ENCODE measurements at places on chromosomes 6 and 20.

DNA sequence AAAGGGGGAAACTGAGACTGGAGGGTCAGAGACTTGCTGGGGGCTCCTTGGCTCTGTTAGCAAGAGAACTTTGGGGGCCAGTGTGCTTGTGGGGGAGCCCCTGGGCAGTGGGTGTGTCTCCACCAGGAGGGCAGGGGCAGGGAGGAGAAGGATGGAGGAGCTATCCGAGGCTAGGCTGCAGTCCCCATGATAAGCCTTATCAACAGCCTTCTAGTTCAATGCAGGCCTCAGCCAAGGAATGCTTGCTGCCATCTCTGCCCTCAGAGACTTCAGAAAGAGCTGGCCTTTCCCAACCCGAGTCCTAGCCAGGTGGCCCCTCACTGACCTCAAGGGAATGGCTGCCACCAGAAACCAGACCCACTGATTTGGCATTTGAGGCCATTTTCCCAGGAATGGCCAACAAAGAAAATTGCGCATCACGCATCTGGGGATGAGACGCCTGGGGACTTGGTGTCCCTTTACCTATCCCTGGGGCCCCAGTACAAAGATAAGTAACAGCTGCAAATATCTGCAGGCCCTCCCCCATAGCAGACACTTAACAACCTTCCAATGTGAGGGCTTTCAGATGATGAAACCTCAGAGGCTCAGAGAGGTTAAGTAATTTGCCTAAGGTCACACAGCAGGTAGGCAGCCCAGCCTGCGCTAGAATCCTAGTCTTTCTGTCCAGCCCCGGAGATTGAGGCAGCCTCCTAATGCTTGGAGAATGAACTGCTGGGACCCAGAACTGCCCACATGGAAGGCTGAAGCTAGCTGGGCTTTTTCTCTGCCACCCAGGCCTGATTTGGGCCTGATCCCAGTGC, 4.9 kb downstream of the TGM2 start:
- H3K27ac ChIP-seq: no peak overlapping the region
- H3K36me3 ChIP-seq: no peaks in the 10 kb centered on the region
- peaks cover 18% of the 10 kb centered on the region for H3K27me3 ChIP-seq
- H3K4me3 ChIP-seq: no peak overlapping the region
- no peak for DNase-seq
- peaks cover 6% of the 10 kb centered on the region for H3K4me1 ChIP-seq

GRCh38 chr6:148874698-148875293, 128.0 kb downstream of the UST start:
- no peak for DNase-seq
- no peaks in the 10 kb centered on the region for H3K27me3 ChIP-seq
- H3K4me3 ChIP-seq: no peak overlapping the region
- no peak overlapping the region for H3K27ac ChIP-seq
- H3K4me1 ChIP-seq: peaks cover 40% of the 10 kb centered on the region

DNA sequence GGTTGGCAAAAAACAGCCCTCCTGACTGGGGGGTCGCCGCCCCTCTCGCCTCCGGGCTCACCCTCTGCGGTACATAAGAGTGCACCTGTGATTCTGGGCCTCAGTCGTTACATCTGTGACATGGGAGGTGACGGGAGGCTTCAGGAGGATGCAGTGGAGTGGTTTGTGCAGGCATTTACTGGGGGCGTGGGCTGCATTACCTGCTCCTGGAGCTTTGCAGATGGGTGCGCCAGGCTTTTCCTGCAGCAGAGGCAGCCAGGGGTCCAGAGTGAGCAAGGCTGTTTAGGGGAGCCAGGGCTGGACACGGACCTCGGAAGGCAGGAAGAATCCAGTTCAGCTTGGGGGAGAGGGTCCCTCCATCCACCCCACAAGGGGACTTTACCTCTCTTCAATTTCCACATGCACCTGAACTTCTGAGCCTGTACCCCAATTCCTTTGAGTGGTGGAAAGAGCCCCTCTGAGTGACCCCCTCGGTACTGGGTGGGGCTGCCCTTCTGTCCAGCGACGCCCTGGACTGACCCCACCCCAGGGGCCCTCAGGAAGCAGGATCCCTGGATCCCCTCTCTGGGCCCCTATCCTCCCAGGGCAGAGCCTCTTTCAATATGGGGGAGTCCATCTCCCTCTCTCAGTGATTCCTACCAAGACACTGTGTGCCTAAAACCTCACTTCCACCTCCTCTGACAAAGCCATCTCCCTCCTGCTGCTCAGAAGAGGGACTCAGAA, 134.0 kb downstream of the TAF4 start:
- peaks cover 4% of the 10 kb centered on the region for H3K27me3 ChIP-seq
- no peaks in the 10 kb centered on the region for H3K4me1 ChIP-seq
- no peaks in the 10 kb centered on the region for H3K36me3 ChIP-seq
- H3K4me3 ChIP-seq: no peak overlapping the region
- DNase-seq: no peak

DNA sequence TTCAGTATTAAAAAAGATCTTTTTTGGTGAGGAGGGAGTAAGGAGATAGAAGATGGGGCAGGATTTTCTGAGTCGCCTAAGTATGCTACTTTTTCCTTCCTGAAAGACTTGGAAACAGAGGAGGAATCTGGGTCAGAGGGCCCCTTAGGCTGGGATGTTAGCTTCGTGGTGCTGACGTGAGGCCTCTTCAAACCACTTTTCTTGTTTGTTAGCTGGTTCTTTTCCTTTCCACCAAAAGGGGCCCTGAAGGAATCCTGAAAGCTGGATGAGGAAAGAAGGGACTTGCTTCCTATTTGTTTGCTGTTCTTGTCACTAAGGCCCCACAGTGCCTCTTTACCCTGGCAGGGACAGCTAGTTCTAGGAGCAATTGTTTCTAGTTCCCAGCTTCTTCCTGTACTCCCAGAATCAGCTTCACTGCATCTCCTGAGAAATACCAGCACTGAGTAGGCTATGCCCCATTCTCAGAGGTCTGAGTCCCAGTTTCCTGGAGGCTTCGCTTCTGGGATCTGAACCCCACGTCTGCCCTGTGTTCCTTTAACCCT, 2.2 kb upstream of the IL20RA start:
- no peak for DNase-seq
- peaks cover 2% of the 10 kb centered on the region for H3K4me1 ChIP-seq
- H3K27me3 ChIP-seq: peaks cover 70% of the 10 kb centered on the region
- no peak overlapping the region for H3K4me3 ChIP-seq
- no peak overlapping the region for H3K27ac ChIP-seq
- no peaks in the 10 kb centered on the region for H3K36me3 ChIP-seq

GRCh38 chr6:39156801-39157200, 41.8 kb upstream of the SAYSD1 start:
- peaks cover 41% of the 10 kb centered on the region for H3K27me3 ChIP-seq
- DNase-seq: no peak
- peaks cover 8% of the 10 kb centered on the region for H3K4me1 ChIP-seq
- peaks cover 3% of the 10 kb centered on the region for H3K36me3 ChIP-seq

- H3K27ac ChIP-seq: no peak overlapping the region
- DNase-seq: no peak
- H3K27me3 ChIP-seq: no peaks in the 10 kb centered on the region
- H3K4me1 ChIP-seq: peaks cover 12% of the 10 kb centered on the region
- H3K36me3 ChIP-seq: no peaks in the 10 kb centered on the region
- H3K4me3 ChIP-seq: no peak overlapping the region
Measured at GRCh38 chr6:134186355-134186754, 131.6 kb downstream of the SGK1 start.

GRCh38 chr20:54320148-54320607, 112.3 kb downstream of the PFDN4 start:
- H3K4me1 ChIP-seq: no peaks in the 10 kb centered on the region
- H3K27me3 ChIP-seq: peaks cover 10% of the 10 kb centered on the region
- no peak overlapping the region for H3K4me3 ChIP-seq

DNA sequence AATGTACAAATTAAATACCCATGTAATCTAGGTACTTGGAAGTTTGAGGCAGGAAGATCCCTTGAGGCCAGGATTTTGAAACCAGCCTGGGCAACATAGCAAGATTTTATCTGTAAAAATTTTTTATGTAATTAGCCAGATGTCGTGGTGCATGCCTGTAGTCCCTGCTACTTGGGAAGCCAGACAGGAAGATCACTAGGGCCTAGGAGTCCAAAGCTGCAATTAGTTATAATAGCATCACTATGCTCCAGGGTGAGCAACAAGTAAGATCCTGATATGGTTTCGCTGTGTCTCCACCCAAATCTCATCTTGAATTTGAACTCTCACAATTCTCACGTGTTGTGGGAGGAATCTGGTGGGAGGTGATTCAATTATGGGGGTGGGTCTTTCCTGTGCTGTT, 535.8 kb downstream of the TENT5A start:
- H3K27ac ChIP-seq: no peak overlapping the region
- H3K4me3 ChIP-seq: no peak overlapping the region
- H3K36me3 ChIP-seq: no peaks in the 10 kb centered on the region

DNA sequence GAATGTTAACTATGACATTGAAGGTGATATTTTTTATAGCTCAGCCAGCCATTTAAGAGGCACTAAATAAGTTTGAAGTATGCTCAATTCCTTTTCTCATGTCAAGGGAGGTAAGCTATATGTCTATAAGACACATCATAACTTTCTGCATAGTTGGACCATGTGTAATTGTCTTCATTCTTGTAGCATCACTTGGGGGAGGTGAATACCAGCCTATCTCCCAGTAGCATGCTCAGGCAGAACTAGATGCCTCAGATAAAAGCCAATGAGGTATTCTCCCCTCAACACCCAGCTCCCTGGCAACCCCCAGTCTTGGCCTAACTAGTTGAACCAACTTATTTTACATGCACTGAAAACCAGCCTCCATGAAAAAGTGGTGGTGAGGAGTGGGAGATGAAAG, 158.3 kb upstream of the JAG1 start:
- H3K36me3 ChIP-seq: no peaks in the 10 kb centered on the region
- no peak overlapping the region for H3K4me3 ChIP-seq
- no peak for DNase-seq
- no peaks in the 10 kb centered on the region for H3K27me3 ChIP-seq
- H3K4me1 ChIP-seq: no peaks in the 10 kb centered on the region

- H3K27ac ChIP-seq: no peak overlapping the region
- H3K36me3 ChIP-seq: no peaks in the 10 kb centered on the region
- no peak for DNase-seq
- no peak overlapping the region for H3K4me3 ChIP-seq
- H3K27me3 ChIP-seq: no peaks in the 10 kb centered on the region
- no peaks in the 10 kb centered on the region for H3K4me1 ChIP-seq
Measured at GRCh38 chr6:146957181-146958093, 246.8 kb upstream of the STXBP5 start.

DNA sequence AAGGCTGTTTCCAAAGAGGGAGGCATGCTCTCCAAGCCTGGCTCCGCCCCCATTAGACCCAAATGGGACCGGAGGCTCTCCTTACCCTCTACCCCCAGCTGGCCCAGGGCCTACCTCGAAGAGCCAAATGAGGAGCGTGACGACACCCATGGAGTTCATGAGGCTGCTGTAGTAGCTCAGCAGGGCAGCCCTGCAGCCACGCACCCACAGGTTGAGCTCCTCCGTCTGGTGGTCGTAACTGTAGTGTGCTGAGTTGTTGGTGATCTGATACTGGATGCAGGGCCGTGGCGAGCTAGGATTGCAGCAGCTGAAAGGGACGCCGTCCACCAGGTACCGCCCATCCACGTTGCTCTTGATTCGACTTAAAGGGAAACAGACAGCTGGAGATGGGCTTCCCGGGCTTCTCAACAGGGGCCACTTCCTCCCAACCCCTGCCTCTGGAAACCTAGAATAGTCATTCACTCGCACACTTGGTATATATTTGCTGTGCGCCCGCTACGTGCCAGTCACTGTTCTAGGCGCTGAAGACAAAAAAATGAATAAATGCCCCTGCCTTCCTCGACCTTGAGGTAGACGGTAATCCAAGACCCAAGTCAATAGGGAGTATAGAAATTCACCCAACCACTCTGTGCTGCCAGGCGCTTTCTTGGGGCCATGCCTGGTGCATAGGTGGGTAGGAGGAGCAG, 18.0 kb downstream of the PRPH2 start:
- H3K27ac ChIP-seq: no peak overlapping the region
- no peaks in the 10 kb centered on the region for H3K27me3 ChIP-seq
- H3K36me3 ChIP-seq: no peaks in the 10 kb centered on the region
- H3K4me1 ChIP-seq: no peaks in the 10 kb centered on the region
- no peak for DNase-seq
- H3K4me3 ChIP-seq: no peak overlapping the region

- no peaks in the 10 kb centered on the region for H3K27me3 ChIP-seq
- no peak for DNase-seq
- peaks cover 6% of the 10 kb centered on the region for H3K4me1 ChIP-seq
- peaks cover 5% of the 10 kb centered on the region for H3K36me3 ChIP-seq
Measured at GRCh38 chr6:128155826-128156225, 255.0 kb upstream of the THEMIS start.

- H3K27me3 ChIP-seq: no peaks in the 10 kb centered on the region
- H3K27ac ChIP-seq: no peak overlapping the region
- no peaks in the 10 kb centered on the region for H3K36me3 ChIP-seq
- no peak for DNase-seq
- no peak overlapping the region for H3K4me3 ChIP-seq
- H3K4me1 ChIP-seq: no peaks in the 10 kb centered on the region
Measured at GRCh38 chr6:68756454-68757375, 121.6 kb downstream of the ADGRB3 start.

- H3K27me3 ChIP-seq: no peaks in the 10 kb centered on the region
- DNase-seq: no peak
- H3K36me3 ChIP-seq: peaks cover 15% of the 10 kb centered on the region
- H3K4me1 ChIP-seq: no peaks in the 10 kb centered on the region
Measured at GRCh38 chr6:144564202-144564601, 279.1 kb downstream of the UTRN start.

GRCh38 chr20:64279826-64280459, 24.4 kb downstream of the PCMTD2 start:
- no peaks in the 10 kb centered on the region for H3K4me1 ChIP-seq
- H3K36me3 ChIP-seq: peaks cover 4% of the 10 kb centered on the region
- no peaks in the 10 kb centered on the region for H3K27me3 ChIP-seq
- no peak overlapping the region for H3K4me3 ChIP-seq

GRCh38 chr6:5937936-5938706, 68.6 kb downstream of the NRN1 start:
- no peak overlapping the region for H3K27ac ChIP-seq
- H3K36me3 ChIP-seq: no peaks in the 10 kb centered on the region
- DNase-seq: no peak

- peak overlapping the region; percentile 100 for H3K27ac ChIP-seq
- H3K27me3 ChIP-seq: no peaks in the 10 kb centered on the region
- no peak for DNase-seq
- H3K36me3 ChIP-seq: peaks cover 66% of the 10 kb centered on the region
- peak overlapping the region; percentile 66 for H3K4me3 ChIP-seq
Measured at GRCh38 chr6:73515204-73515655, 5.6 kb downstream of the EEF1A1 start.

- DNase-seq: no peak
- peaks cover 38% of the 10 kb centered on the region for H3K27me3 ChIP-seq
- peak within 1 kb of the TSS; percentile 55 for H3K4me3 ChIP-seq
- no peaks in the 10 kb centered on the region for H3K36me3 ChIP-seq
- no peak within 1 kb of the TSS for H3K27ac ChIP-seq
Measured at GRCh38 chr6:105179244-105180065, at the start of gene POPDC3. TSS of gene POPDC3 (minus strand) at chr6:105180014. CDS start at chr6:105161909, 18,105 bp downstream.

Measured in stimulated activated naive B cell treated with anti-CD40 and anti-IgM and Interleukin-4, amounts not matched to agents 10 μg/mL and 1 μg/mL and 100 μg/mL, for 72 hours (primary cell).